ENCODE measurements at places on chromosomes 3 and 15.

DNA sequence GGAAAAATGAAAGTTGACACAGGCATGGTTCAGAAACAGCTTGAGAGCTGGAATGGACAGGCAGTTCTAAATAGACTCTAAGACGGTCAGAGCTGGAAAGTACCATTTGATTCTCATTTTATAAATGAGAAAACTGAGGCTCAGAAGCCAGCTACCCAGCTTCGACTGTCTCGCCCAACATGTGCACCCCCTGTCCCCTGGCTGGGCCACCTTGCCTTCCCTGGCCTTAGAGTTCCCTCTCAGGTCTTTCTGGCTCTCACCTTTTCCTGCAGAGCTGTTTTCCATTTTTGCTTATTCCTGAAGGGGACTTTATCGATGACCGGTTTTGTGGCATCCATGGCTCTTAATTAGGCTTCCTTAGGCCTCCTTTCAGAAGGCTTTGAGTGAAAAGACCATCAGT is 17.3 kb upstream of the DOCK3 start:
- no peak for DNase-seq

- no peak for DNase-seq
Measured at GRCh38 chr15:64779024-64779423, 3.6 kb upstream of the RBPMS2 start.

DNA sequence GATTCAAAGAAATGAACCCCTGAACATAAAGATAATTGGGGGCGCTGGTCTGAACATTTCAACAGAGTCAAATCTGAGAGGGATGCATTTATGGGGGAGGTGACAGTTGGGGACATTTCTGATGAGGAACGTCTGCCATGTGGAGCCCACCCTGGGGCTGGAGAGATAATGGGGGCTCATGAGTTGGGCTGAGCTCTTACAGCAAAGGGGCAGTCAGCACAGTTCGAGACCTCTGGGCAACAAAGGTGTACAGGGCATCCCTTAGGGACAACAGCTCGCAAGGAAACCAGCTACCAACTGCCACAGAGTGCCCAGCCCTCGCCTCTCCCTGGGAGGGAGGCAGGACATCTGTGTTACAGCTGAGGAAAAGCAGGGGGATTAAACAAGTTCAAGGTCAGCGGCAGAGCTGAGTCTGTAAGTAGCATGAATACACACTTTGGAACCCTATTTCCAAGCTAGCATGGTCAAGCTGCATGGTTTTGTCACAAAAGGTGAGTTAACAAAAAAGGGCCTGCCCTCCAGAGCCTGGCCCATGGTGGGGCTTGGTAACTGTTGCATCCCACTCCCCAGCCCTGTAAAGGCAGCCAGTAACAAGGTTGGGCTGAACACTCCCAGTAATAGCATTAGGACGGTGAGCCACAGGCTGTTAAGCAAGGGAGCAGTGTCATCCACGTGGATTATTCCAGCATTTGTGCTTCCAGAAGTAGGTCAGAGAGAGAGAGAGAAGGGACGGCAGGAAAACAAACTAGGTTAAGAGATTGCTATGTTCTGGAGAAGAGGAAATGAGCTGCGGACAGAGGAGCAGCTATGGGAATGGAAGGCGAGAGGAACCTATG is 4.3 kb downstream of the GNB5 start:
- DNase-seq = no peak

DNA sequence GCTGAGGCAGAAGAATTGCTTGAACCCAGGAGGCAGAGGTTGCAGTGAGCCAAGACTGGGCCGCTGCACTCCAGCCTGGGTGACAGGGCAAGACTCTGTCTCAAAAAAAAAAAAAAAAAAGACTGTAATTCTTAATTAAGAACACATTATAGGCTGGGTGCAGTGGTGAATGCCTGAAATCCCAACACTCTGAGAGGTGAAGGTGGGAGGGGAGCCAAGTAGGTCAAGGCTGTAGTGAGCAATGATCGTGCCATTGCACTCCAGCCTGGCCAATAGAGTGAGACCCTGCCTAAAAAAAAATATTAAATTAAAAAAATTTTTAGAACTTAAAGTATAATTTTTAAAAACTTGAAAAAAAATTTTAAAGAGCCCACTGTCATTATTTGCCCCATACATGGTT is 13.4 kb upstream of the ARPIN start:
- DNase-seq = no peak

DNA sequence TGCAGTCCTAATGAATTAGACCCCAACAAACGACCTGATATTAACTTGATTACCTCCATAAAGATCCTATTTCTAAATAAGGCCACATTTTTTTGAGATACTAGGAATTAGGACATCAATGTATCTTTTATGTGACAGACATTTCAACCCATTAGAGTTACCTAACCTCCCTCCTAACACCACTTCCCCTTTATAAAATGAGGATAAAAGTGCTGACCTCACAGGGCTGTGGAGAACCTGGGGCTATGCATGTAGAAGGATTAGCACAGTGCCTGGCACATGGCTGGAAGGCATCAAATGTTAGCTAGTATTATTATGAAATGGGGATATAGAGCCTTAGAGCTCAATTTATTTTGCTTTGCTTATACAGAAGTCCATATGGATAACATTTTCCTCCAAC is 53.5 kb upstream of the LRRN1 start:
- DNase-seq = no peak

DNA sequence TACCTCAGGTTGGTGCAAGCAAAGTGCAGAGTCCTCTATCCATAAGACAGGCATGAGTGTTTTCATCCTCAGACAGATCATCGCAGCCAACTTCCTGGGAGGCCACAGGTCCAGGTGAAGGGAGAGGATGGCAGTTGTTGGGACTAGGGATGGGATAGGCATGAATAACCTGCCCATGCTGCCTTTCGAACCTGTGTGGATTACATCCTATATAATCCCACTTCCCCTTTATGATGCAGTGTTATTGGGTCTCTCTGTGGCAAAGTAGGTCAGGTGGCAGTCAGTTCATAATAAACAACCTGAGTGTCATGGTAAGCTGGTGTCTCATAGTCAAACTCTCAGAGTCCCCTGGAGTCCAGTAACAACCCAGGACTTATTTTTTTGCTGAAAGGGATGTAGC is 40.4 kb downstream of the CCR3 start:
- no peak for DNase-seq

DNA sequence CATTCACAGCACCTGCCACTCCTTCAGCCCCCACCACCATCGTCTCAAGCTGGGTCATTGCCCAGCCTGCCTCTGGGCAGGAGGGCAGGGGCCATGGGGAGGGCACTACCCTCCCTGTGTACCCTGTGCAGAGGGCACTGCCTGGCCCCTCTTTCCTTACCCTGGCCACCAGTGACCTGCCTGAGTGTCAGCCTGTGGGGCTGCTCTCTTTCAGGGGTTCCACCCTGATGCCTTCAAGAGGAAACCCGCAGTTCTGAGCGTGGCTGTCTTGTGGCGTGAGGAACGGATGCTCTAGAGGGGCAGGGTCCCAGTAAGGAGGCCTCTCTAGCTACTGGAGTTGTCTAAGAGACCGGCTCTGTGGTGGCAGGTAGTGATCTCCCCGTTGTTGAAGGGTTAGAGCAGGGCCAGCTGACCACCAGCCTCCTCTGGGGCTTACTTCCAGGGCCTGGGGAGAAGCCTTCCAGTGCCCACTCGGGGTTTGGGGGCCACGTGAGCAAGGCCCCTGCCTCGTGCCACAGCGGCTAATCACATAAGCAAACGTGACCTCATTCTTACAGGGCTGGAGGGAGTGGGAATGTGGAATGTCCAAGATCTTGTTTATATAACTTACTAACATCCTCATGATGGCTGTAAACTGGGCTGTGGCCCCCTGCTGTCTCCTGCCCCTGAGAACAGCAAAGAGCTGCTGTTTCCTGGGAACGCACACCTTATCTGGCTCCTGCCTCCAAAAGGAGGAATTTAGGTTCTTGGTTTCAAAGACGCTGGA is 31.4 kb upstream of the SEC13 start:
- DNase-seq = no peak

DNA sequence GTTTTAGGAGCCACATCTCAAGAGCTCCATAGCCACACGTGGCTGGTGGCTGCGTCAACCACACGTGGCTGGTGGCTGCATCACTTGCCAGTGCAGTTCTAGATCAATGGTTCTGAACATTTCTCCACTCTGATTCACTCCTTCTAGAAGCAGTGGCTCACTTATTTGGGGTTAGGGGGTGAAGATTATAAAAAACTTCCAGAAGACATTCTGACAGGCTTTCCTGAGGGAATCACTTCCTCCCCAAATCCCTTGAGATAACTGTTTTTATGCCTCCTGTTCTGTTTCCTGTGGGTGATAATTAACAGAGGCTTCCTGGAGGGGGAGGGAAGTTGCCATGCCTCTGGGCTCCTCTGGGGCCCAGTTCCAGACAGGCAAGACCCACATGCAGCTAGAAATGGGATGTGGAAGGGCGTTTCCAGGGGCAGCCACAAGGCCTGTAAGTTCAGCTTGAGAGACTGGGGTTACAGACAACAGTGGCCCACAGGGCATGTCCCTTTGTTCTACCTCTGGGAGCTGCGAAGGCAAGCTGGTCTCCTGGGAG is 23.6 kb downstream of the HEG1 start:
- DNase-seq = no peak

DNA sequence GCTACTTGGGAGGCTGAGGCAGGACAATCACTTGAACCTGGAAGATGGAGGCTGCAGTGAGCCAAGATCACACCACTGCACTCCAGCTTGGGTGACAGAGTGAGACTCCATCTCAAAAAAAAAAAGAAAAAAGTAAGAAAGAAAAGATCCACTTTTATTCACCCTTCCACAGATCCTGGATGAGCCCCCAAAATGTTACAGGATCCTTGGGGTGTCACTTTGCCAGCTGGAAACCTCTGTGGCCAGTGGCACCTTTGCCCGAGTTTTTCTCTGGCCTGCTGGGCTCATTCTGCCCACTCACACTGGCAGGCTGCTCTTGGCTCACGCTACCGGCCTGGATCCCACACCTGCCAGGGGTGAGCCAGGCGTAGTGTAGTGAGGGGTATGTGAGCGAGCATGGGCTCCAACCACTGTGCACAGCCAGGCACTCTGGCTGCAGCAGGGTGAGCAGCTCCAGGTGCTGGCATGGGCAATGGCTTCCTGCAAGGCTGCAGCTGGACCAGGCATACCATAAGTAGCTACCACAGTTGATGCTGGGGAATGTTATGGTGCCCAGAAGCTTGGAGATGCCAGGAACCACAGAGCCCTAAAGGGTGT is 57.8 kb upstream of the C15orf39 start:
- no peak for DNase-seq

DNA sequence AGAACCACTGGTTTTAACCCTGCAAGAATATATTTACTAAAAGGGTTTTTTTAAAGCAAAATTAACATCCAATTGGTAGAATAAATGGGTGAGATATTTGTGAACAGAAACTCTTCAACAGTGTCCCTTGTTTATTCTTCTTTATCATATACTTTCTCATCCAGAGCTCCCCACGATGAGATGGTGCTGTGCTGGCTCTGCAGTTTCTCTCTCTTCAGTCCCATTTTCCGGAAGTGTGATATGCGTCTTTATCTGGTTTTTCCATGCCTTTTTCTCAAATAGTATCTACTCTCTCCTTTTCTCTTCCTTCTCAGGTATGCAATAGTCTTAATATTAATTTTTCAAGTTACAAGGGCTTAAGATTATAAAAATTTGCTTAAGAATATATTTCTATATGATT is 1.5 kb downstream of the EAF2 start:
- no peak for DNase-seq

GRCh38 chr3:71859123-71859519 is 74.2 kb upstream of the PROK2 start:
- no peak for DNase-seq

GRCh38 chr3:5134499-5134898 is 12.4 kb downstream of the ARL8B start:
- DNase-seq = no peak

DNA sequence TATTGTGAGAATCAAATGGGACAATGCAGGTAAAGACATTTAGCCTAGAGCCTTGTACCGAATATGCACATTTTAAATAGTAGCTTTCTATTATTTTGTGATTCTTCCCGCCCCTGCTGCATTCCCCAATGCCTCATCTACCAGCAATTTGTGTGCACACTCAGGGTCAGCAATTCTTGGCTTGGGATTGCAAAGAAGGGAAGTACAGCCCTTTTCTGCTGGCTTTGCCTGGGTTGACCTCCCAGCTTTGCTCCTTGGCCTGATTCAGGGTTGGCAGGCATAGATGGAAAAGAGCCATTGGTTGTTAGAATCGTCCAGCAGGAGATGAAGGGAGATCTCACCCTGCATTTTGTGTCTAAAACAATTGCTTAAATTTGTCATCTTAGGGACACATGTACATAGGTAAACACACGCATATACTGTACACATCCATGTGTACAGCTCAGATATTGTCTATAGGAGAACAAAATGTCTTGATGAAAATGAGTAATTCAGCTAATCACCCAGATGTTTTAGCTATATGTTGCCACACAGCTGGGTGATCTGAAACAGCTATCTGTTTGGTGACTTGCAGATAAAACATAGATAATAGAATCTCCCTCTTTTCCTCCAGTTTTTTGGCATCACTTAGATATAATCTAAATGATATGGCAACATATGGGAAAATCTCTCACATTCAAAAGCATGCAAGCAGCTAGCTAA is 340.9 kb upstream of the TBL1XR1 start:
- DNase-seq = no peak

GRCh38 chr3:36843065-36844051 is 79.0 kb upstream of the DCLK3 start:
- DNase-seq = peak; percentile 9

DNA sequence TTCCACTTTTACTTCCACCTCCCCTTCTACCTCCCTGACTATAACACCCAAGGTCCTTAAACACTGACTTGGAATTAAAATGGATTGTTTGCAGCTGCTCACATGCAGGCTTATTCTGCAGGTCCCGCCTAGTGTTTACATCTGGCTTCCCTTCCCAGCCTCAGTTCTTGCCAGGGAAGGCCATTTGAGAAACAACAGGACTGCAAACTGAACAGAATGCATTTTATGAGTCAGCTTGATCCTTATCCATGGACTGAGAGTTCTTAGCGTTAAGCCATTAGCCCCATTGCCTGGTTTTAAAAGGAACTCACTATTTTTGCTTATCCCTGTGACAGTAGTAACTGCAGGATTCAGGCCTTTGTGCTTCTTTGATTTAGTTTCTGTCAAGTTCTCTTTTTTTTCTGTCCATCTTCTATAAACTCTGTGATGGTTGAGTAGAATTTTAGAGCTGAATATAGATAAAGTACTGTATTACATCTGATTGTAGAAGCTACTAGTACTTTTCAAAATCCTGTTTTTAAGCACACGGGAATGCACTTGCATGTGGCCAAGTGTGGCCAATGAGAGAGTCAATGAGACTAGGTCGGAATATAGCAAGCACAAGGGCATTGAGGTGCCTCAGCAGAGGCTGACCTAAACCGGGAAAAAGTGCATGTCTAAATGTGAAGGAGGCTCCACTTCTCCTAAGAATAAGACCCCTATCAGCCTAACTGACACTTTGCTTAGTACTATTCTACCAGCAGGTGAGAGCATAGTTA is 106.4 kb downstream of the TUSC7 start:
- DNase-seq = no peak

GRCh38 chr3:116667791-116668190 is 41.8 kb upstream of the TUSC7 start:
- no peak for DNase-seq

- DNase-seq = no peak
Measured at GRCh38 chr15:63981596-63982320, 64.5 kb downstream of the DAPK2 start.

GRCh38 chr15:100966997-100967396 is 47.8 kb downstream of the LRRK1 start:
- no peak for DNase-seq

GRCh38 chr3:112412494-112412893 is 79.5 kb downstream of the CD200 start:
- DNase-seq = no peak

Measured in activated CD8-positive, alpha-beta memory T cell treated with anti-CD3 and anti-CD28 coated beads for 48 hours (primary cell).